GM23248 (cell line): ENCODE measurements at places on chromosomes 1 and 21.

GRCh38 chr1:171852272-171852671 lies 11.0 kb downstream of the DNM3 start:
- peak; percentile 75 for DNase-seq

- no peak for DNase-seq
Measured at GRCh38 chr1:53316766-53317581, 10.9 kb downstream of the LRP8 start.

GRCh38 chr1:46508757-46509156 lies 19.1 kb downstream of the DMBX1 start:
- DNase-seq, result peak; percentile 68

DNA sequence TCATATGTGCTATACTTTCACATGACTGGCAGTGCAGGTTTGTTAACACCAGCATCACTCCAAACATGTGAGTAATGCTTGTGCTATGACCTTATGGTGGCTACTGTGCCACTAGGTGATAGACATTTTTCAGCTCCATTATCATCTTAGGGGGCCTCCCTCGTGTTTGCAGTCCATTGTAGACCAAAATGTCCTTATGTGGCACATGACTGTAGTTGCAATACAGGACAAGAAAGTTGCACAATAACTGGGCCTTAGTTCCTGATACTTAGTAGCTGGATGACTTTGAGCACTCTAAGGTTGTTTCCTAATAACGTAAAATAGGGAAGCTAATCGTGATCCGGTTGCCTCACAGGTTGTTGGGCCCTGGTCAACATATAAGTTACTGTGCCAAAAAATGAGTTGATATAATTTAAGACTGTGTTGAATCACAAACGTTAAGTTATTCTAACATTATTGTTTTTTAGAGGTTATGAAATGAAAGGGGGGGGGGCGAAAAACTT lies 511 bp upstream of the SNX27 start:
- peak; percentile 86 for DNase-seq

DNA sequence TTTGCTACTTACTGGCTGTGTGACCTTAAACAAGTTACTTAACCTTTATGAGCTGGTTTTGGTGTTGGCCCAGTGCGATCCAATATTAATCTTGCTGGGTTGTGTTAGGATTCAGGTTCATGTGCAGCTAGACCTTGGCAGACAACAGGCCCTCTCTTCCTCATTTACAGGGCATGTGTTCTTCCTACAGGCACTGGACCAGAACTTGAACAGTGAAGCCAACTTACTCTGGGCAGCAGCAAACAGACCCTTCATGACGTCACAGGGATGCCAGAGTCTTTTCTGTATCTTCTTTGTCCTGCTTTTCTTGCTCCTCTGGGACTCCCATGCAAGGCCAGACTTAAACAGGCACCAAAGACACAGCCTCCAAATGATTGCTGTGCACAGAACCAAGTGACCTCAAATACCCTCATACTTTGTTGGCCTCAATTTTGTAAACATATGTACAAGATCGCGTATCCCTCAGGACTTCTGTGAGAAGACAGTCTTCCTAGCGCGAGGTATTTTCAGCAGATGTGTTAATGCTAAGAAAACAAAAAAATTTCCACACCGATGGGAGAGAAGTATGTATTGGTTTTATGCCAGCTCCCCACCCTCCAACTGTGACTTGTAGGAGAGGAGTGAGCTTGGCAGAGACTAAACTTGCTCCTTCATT lies 73.7 kb downstream of the URB2 start:
- DNase-seq, result peak; percentile 13
